Left kidney (tissue), 8 donors: ENCODE measurements at places on chromosomes 5 and 9.

- no peak for DNase-seq
Measured at GRCh38 chr5:143992496-143992895, 178.0 kb downstream of the YIPF5 start.

DNA sequence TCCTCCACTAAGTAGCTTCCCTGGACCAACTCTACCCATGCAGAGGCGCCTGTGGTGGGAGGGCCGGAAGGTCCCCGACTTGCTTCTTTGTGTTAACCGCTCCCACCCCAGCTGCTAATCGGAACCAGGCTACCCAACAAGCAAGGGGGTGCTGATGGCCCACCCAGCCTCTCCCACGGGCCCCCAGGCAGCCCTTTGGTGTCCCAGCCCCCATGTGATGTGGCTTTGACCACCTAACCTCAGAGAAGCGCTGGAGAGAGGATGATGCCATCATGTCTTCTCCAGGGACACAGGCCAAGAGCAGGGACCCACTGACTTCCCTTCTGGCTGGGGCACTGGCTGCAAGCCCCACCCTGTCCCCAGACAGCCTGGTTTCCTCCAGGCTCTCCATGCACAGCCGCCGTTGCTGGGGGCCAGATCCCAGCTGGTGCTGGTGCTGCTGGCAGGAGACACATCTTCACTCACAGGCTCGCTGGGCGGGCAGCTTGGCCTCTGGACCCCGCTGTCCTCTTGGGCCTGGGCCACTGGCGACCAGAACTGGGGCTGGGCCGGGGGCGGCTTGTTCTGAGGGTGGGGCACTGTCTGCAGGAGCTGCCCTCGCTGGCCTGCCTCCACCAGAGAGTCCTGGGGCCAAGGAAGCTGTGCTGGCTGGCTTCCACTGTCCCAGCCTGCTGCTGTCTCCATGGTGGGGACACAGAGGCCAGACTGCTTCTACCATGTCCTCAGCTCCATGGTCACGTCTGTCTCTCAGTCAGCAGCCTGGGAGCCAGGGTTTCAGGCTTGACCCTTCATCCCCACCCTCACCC lies 27.8 kb downstream of the LAMC3 start:
- no peak for DNase-seq

GRCh38 chr5:35803191-35803651 lies 53.5 kb upstream of the IL7R start:
- DNase-seq = peak; percentile 46

- DNase-seq = no peak
Measured at GRCh38 chr9:134962065-134962972, 44.6 kb upstream of the FCN1 start.

- DNase-seq = no peak
Measured at GRCh38 chr9:88749420-88749819, 214.4 kb downstream of the NXNL2 start.

- DNase-seq = peak; percentile 18
Measured at GRCh38 chr9:105475302-105475701, 27.5 kb downstream of the FSD1L start.

GRCh38 chr5:156232251-156232869 lies 94.6 kb upstream of the SGCD start:
- DNase-seq = no peak

DNA sequence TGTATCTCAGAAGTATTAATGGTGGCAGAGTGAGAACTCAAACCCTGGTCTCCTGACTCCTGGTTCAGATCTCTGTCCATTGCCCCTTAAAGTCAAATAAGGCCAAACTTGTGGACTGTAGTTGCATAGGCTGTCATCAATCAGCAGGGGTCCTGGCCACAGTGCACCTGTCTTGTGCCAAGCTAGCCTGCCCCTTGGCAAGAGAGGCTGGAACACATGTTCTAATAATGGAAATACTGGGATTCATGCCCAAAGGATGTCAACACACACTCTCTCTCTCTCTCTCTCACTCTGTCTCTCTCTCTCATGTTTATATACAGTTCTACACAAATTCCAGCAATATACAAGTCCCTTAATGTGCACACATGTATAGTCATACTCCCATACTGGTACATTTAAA lies 44.3 kb downstream of the GLRA1 start:
- DNase-seq = no peak

DNA sequence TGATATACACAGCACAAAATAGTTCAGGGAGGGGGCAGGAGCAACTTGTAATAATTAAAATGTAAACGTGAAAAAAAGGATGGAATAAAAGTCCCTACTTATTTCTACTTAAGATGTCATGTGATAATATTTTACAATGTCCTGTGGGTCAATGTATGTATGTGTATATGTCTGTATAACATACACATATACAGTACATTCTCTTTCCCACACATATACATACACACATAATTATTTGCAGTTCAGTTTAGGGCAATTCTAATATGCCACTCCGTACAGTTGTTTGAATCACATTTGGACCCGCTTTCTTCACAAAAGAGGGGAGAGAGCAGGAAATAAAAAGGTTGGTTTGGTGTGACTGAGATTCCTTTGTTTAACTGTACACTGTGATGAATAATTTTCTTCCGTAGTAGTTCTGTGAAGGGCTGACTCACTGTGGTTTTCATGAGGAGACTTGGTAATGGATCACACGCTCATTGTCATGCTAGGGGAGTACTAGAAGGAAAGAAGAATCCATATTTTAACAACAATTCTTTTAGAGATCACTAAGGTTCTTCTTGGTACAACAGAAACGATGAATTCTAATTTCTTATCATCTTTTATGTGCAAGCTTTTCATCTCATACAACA lies 26.2 kb upstream of the ACOT12 start:
- no peak for DNase-seq

GRCh38 chr9:86632537-86632936 lies 278.3 kb upstream of the TUT7 start:
- DNase-seq = no peak

- DNase-seq = no peak
Measured at GRCh38 chr9:21294364-21294774, 10.7 kb downstream of the IFNA5 start.

GRCh38 chr5:78280261-78280660 lies 14.2 kb downstream of the AP3B1 start:
- no peak for DNase-seq

- no peak for DNase-seq
Measured at GRCh38 chr9:117002686-117003085, 315.6 kb downstream of the TRIM32 start.
